ENCODE measurements at places on chromosomes 5 and 9.
A peak's percentile ranks its signal among the peaks of the same experiment; 100 is the strongest.

DNA sequence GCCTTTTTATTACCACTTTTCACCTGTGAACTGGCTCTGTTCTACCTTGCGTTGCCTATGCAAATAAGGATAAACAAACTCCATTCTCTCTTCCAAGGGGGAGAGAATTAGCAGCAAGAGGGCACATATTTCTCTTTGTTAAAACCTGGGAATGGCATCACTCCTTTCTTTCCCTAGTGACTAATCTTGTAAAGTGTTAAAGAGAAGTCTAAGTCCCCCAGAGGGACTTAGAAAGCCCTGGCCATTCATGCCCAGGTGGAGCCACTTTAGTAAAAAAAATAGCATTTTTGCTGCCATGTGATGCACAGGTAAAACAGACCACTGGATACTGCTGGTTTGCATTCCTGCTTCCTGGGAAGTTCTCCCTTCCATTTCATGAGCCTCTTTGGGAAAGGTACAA is 148.4 kb downstream of the MAN2A1 start:
- no peak for DNase-seq

GRCh38 chr5:178774446-178774845 is 44.0 kb upstream of the ZNF354A start:
- DNase-seq: no peak

DNA sequence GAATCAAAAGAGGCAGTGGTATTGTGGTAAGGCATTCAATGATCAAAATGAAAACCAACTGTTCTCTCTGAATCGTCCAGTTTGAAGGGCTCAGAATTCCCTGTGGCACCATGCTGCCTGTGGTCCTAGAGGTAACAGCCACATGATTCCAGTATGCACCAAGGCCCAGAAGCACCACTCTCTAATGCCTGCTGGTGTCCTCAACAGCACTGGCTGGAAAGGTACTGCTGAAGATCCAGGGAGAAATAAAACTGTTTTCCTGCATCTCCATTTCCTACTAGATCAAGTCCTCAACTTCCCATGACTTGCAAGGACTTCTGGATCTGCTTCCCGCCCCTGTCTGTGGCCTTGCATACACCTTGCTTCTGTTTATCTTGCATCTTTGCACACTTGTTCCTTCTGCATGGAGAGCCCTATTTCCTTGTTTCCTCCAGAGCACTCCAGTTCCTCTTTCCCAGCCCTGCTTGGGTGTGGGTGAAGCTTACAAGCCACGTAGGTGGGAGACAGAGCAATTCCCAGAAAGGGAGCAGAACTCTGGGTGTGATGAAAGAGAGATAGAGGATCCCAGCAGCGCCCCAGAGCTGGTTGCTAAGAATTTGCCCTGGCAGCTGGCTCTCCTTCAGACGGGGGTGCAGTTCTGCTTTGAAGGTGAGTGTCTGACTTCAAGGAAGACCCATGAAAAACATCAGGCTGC is 41.0 kb upstream of the EQTN start:
- no peak for DNase-seq

GRCh38 chr5:10339958-10340357 is 13.5 kb upstream of the MARCHF6 start:
- no peak for DNase-seq

DNA sequence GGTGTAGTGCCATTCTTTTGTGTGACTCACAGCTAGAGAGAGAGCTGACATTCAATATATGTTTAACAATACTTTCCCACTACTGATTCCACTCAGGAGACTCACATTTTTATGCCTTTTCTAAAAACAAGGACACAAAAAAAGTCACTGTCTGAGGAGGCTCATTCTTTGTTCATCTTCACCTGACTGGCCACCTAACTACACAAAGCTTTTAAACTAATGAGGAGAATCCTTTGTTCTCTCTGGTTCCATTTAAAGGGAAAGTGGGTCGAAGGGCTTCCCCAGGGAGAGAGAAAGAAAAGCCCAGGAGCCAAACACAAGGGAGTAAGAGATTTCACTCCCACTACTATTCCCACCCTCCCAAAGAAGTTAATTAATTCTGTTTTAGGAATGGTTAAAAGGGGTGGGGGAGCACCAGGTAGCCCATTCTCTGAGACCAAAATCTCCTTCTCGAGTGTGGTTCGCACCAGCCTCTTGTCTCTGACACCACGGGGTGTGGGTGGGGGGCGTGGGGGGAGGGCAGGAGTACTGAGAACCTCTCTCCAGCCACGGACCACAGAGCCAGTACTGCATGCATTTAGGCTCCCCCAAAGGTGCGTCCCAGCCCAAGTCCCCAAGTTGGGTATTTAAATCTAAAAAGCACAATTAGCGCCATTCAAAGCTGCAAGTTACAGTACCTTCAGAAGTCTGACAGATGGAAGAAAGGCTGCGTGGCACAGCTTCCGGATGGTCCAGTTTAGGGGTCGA is 747 bp downstream of the TRPM3 start:
- DNase-seq: no peak

- no peak for DNase-seq
Observed at GRCh38 chr9:90839183-90839728, 37.6 kb downstream of the SYK start.

- DNase-seq: no peak
Observed at GRCh38 chr5:38830521-38831051, 15.2 kb upstream of the OSMR start.

GRCh38 chr9:38619556-38620447 is 594 bp downstream of the ANKRD18A start:
- peak; percentile 59 for DNase-seq

GRCh38 chr9:32384002-32384363 is 460 bp upstream of the ACO1 start:
- no peak for DNase-seq

DNA sequence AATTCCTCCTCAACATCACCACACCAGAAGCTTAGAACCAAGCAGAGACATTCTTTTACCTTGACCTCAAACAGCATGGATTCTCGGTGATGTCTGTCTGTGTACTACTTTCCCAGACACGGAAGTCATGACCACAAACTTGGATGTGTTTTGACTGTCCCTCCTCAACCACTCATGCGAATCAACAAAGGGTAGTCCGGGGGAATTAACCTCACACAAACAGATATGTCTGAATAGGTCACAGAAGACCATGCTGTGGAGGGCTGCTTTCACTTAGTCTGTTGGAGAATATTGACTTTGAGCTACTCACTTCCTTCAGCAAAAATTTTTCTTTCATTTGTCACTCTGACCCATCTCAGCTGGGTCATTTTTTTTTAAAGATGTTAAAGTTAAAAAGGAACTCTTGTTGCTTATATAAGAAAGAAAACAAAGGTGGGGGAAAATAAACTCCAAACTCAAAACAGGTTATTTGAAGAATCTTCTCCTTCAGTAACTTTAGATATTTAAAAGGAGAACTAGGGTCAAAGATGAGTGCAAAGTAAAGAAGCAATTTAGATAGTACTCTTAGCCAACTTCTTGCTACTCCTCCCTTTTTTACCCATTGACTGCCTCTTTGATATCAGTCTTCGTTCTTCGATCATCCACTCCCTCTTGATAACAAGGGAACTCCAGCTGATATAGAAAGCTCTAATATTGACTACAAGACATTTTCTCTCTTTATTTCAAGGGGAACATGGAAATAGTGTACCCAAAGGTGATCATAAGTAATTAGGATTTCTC is 343.4 kb upstream of the CDH6 start:
- no peak for DNase-seq

- no peak for DNase-seq
Observed at GRCh38 chr5:169242175-169242848, 58.6 kb downstream of the SLIT3 start.

DNA sequence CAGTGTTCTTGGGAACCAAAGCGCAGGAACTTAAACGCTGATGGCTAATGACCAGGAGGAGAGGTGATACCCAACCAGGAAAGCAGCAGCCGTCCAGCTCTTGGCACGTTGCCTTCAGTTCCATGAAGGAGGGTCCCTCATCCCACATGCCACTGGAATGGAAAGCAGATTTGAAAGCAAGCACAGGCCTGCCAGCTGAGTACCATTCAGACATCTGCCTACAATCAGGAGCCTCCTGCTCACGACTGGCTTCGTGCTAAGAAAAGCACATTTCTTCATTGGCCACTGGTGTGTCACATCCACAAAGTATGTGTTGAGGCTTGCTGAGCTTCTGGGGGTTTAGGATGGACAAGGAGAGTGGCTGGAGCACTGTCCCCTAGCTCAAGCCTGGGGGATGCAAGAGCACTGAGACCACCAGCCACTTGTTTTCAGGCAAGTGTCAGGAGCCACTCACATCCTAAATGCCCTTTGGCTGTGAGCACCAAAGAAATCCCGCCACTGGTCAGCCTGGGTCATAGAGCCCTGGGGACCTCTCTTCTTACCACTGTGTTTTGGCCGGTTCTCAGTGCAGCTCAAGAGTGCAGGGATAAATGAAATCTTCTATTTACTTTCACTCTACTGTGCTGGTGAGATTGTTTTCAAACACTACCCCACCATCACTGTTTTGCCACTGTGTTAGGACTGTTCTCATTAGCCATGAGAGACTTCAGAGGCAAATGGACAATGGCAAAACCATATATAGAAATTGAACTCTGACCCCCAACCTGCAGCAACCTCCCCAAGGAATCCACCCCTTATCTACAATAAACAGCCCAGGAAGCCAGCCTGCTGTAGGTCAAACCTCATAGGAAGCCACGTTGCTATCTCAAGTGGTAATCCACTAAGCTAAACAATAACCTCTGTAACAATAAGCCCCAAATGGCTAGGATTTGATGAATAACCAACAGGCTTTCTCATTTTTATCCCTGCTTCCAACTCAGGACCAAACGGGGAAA is 58.3 kb downstream of the MTX3 start:
- no peak for DNase-seq

DNA sequence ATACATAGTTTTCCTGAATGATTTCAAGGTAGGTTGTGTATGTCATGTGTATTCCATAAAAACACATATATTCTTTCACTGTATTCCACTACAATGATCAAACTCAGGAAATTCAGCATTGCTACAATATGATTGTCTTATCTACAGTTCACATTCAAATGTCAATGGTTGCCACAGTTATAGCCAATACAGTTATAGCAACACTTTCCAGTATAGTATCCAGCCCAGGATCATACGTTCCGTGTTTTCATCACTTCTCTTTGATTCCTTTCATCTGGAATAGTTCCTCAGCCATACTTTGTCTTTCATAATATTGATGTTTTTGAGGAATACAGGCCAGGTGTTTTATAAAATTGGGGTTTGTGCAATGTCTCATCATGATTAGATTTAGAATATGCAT is 9.5 kb downstream of the OR2S2 start:
- DNase-seq: no peak

GRCh38 chr9:132748450-132748849 is 78.2 kb downstream of the GTF3C4 start:
- DNase-seq: no peak

DNA sequence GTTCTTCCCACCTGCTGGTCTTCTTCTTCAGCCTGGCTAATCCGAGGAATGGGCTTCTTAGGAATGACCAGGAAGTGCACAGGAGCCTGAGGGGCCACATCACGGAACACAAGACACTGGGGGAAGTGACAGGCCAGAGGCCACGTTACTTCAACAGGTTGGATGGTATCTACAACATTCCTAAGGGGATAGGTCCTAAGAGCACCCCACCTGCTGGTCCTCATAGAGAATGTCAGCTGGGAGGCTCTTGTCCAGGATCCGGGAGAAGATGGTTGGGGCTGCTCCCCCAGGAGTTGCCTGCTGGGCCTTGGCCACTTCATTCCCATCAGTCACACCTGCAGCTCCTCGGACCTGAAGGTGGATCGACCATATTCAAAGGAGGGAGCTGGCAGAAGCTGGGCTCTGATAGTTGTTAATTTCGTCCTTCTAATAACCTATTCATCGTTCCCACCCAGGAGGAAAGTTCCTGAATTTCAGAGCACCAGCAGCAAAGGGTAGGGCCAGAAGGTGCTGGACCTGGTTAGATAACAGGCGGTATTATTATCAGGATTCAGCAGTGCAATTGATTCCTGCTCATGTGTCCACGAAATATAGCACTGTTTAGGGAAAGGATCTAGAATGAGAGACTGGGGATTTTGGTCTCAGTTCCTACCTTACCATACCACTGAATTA is 1.3 kb downstream of the HINT2 start:
- DNase-seq: no peak

DNA sequence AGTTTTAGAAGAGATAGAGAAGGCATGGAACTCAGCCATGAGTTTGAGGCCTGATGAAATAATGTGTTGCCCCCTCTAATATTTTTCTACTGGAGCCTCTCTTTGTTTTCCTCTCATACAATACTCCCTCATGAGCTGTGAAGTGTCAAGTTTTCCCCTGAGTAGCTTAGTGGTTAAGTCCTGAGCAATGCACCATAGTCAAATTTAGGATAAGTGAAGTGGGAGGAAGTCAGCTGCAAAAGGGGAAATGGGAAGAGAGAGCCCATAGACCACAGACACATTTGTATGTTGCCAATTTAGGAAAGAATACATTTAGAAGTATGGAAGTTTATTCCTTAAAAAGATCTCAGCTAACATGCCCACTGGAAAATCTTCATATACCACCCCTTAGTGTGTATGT is 171.5 kb upstream of the NREP start:
- no peak for DNase-seq

- DNase-seq: no peak
Observed at GRCh38 chr9:88880199-88880598, 111.1 kb upstream of the S1PR3 start.

Measured in activated CD4-positive, alpha-beta T cell treated with anti-CD3 and anti-CD28 coated beads for 36 hours (primary cell).